ENCODE measurements at places on chromosomes 3 and 15. TPM values are rescaled to one million over a fixed set of nuclear protein-coding genes. Genes with fewer than 3 reads are reported as not detected.

Gene SCN5A
- 1.0 TPM for total RNA-seq

Gene LSAMP
- 1.6 TPM for total RNA-seq

GRCh38 chr3:132311841-132312240, 5.4 kb upstream of the ACP3 start:
- DNase-seq, result no peak
- no peak overlapping the region for H3K4me3 ChIP-seq
- no peaks in the 10 kb centered on the region for H3K27me3 ChIP-seq
- H3K4me1 ChIP-seq, result no peaks in the 10 kb centered on the region

- H3K27ac ChIP-seq, result no peak overlapping the region
- H3K4me1 ChIP-seq, result peaks cover 12% of the 10 kb centered on the region
- no peaks in the 10 kb centered on the region for H3K36me3 ChIP-seq
These were observed 25.2 kb downstream of the PAQR5 start for GRCh38 chr15:69323893-69324430.

Data from esophagus muscularis mucosa (tissue), 4 donors.